ENCODE measurements at places on chromosomes 7 and 10. TPM values are rescaled to one million over a fixed set of nuclear protein-coding genes. Genes with fewer than 3 reads are reported as not detected.

DNA sequence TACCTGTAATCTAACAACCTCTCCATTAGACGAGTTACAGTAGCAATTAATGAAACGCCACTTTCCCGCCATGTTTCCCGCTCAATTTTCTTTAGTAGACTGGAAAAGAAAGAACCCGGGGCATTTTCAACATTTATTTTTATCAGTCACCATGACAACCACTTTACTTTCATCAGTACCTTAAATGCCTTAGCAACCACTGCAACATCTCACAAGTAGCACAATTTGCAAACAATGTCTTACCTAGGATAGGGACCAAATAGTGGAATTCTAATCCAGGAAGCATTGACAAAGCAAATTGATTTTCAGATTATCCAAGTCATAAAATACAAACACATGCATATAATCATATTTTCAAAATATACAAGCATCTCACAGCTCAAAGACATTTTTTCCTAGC is 221.6 kb upstream of the IMMP2L start:
- peaks cover 48% of the 10 kb centered on the region for H3K36me3 ChIP-seq
- no peaks in the 10 kb centered on the region for H3K4me1 ChIP-seq
- H3K27me3 ChIP-seq = no peaks in the 10 kb centered on the region

DNA sequence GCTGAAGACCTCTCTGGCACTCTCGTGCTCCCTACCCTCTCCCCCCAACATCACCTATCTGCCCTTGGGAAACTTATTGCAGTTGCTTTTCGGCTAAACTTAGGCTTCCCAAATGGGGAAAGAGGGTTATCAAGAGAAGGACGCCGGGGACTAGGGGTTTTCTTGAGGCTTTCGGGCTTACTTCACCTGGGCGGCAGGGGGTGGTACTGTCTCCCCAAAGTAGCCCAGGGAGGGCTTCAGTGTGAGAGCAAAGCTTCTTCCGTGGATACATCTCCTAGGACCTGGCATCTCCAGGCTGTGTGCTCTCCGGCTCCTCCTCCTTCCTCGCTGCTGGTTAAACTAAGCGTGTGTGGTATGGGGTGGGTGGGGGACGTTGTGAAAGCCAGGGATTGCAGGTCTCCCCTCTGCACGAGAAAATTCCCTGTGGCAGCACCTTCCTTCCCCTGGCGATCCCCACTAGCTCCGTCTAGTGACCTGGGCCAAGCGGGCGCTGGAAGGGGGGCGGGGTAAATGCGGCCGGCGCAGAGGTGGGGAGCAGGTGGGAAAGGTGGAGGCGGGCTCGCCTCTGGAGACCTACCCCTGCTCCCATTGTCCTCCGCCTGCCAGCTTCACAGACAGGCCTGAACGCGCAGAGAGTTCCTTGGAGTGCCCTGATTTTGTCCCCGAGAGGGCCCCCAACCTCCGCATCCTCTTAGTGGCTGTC is 1.1 kb downstream of the PLXDC2 start:
- no peak overlapping the region for H3K27ac ChIP-seq
- DNase-seq = no peak
- peaks cover 39% of the 10 kb centered on the region for H3K27me3 ChIP-seq
- peak overlapping the region; percentile 93 for H3K4me3 ChIP-seq
- peaks cover 25% of the 10 kb centered on the region for H3K4me1 ChIP-seq

DNA sequence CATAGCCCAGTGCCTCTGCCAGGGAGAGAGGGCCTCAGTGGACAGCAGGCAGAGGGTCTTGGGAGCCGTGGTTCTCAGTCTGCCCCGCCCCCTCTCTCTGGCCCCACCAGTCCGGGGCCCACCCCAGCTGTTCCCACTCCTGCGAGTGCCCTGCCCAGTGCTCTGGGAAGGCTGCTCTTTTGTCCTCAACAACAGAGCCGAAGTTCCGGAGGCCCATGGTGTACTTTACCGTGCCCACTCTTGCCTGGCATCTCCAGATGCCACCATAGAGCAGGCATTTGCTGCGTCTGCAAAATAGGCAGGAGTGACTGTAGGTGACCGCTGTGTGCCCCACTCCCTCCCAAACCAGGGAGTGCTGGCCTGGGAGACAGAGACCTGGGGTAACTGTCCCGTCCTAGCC is 29.3 kb upstream of the PCBD1 start:
- H3K36me3 ChIP-seq = no peaks in the 10 kb centered on the region
- H3K27me3 ChIP-seq = peaks cover 53% of the 10 kb centered on the region
- DNase-seq = no peak
- no peaks in the 10 kb centered on the region for H3K4me1 ChIP-seq
- H3K27ac ChIP-seq = no peak overlapping the region

DNA sequence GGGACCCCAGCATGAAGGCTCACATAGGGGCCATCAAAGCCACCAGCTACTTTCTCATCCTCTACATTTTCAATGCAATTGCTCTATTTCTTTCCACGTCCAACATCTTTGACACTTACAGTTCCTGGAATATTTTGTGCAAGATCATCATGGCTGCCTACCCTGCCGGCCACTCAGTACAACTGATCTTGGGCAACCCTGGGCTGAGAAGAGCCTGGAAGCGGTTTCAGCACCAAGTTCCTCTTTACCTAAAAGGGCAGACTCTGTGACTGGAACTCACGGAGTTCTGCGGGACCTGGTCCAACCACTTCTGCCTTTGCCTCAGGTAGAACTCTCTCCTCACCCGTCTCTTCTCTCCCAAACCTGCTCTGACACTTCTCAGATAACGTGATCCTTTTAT is 945 bp downstream of the TAS2R40 start:
- H3K27me3 ChIP-seq = peaks cover 17% of the 10 kb centered on the region
- H3K4me1 ChIP-seq = peaks cover 11% of the 10 kb centered on the region
- H3K4me3 ChIP-seq = no peak overlapping the region
- H3K27ac ChIP-seq = no peak overlapping the region

DNA sequence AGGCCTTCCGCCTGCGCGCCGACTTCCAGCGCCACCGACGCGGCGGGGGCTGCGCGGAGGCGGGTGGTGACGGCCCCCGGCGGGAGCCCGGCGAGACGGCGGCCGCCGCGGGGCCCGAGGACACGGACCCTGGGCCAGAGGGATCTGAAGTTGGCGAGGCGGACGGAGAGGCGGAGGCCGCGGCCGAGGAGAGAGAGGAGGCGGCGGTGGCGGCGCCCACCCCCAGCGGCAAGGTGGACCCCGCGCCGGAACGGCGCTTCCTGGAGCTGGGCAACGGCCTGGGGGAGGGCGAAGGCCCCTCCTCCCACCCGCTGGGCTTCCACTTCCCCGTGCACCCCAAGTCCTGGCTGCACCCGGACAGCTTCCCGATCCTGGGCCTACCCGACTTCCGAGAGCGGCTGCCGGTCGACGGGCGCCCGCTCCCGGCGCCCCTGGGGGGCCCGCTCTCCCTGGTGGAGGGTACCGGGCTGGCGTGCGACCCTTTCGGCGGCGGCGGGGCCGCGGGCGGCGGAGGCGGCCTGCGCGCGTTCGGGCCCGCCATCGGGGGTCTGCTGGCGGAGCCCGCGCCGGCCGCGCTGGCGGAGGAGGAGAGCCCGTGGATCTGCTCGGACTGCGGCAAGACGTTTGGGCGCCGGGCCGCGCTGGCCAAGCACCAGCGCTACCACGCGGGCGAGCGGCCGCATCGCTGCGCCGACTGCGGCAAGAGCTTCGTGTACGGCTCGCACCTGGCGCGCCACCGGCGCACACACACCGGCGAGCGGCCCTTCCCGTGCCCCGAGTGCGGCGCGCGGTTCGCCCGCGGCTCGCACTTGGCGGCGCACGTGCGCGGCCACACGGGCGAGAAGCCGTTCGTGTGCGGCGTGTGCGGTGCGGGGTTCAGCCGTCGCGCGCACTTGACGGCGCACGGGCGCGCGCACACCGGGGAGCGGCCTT is 16.2 kb downstream of the ZNF316 start:
- H3K36me3 ChIP-seq = peaks cover 37% of the 10 kb centered on the region
- H3K27ac ChIP-seq = no peak overlapping the region
- H3K27me3 ChIP-seq = no peaks in the 10 kb centered on the region
- no peaks in the 10 kb centered on the region for H3K4me1 ChIP-seq
- H3K4me3 ChIP-seq = no peak overlapping the region

- no peak overlapping the region for H3K27ac ChIP-seq
- no peaks in the 10 kb centered on the region for H3K36me3 ChIP-seq
These were observed 27.6 kb upstream of the RNF32 start for GRCh38 chr7:156612930-156613329.

DNA sequence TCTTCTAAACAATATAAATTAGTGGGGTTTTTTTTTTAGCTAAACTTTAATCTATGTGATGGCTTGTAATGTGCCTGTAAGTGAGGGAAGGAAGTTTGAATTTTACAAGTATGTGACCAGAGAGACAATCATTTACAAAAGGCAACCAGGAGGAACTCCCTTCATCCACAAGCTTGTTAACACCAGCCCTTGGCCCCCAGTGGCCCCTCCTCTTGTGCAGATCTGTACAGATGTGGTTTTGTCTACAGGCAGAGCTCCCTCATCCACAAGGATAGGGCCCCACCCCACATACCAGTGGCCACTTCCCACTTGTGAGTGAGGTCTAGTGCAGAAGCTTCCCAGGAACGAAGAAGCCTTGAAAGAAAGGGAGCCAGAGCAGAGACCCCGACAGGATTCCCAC is 234.1 kb upstream of the KMT2E start:
- no peak overlapping the region for H3K4me3 ChIP-seq
- H3K27me3 ChIP-seq = peaks cover 5% of the 10 kb centered on the region
- no peak overlapping the region for H3K27ac ChIP-seq
- no peaks in the 10 kb centered on the region for H3K36me3 ChIP-seq
- H3K4me1 ChIP-seq = no peaks in the 10 kb centered on the region

GRCh38 chr7:120856621-120857352 is 1.2 kb downstream of the TSPAN12 start:
- no peak for DNase-seq
- H3K27ac ChIP-seq = peak overlapping the region; percentile 60
- peaks cover 7% of the 10 kb centered on the region for H3K36me3 ChIP-seq
- no peaks in the 10 kb centered on the region for H3K27me3 ChIP-seq
- peak overlapping the region; percentile 96 for H3K4me3 ChIP-seq

DNA sequence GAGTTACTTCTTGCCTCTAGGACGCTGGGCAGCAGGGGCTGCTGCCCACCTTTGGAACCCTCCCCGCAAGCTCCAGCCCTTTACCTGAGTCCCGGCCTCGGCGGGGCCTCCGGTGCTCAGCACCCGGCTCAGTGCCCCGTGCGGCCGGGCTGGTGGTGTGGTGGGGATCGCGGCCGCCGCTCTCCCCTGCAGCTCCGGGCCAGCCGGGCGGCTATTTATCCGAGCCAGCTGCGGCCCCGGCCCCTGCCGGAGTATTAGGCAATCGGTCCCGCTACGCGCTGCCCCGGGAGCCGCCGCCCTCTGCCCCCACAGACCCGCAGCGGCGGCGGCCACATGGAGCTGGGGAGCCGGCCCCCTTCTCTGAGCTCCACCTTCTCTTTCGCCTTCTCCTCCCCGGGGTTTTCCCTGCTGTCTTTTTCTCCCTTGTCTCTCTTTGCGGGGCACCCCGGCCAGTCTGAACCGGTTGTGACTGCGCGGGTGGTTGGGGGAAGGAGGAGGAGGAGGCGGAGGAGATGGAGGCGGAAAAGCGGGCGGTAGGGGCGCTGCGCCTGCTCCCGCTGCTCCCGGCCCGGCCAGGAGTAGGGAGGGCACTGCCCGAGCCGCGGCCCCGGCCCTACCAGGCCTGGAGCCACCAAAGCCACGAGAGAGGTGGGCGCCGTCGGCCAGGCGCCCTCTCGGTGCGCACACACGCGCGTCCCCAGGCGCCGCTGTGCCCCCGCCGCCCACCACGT is at the start of gene SLC16A9:
Gene SLC16A9 (minus strand): TSS at position 456 of the 731 bp plus-strand sequence. CDS start 25,559 bp downstream, outside the sequence.
- peaks cover 59% of the 10 kb centered on the region for H3K27me3 ChIP-seq
- H3K36me3 ChIP-seq = no peaks in the 10 kb centered on the region
- DNase-seq = peak; percentile 89
- H3K4me1 ChIP-seq = peaks cover 7% of the 10 kb centered on the region

The GPR146 gene
- total RNA-seq = 1.9 TPM

The GPR22 gene
- not detected for total RNA-seq

The SPDYE5 gene
- not detected for total RNA-seq

The VSTM2A gene
- total RNA-seq = not detected

The VPS50 gene
- 25.6 TPM for total RNA-seq

All from osteocyte (in vitro differentiated cells).